ENCODE measurements at places on chromosomes 7 and 10.

DNA sequence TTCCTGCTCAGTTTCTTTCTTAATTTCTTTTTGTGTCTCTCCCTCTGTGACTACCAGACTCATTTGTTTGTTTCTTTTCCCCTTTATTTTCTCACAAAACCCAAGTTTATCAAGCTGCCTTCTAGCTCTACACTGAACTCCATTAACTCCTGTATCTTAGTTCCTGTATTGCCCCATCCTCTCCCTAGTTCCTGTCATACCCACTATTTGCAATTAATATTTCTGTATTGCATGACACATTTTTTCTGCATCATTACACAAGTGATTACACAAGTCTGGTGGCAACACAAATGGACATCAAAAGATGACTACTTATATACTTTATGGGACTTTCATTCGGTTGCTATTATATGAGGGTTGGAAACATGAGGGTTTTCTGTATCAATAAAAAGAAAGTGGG is 26.9 kb upstream of the OR9A4 start:
- no peak for DNase-seq

DNA sequence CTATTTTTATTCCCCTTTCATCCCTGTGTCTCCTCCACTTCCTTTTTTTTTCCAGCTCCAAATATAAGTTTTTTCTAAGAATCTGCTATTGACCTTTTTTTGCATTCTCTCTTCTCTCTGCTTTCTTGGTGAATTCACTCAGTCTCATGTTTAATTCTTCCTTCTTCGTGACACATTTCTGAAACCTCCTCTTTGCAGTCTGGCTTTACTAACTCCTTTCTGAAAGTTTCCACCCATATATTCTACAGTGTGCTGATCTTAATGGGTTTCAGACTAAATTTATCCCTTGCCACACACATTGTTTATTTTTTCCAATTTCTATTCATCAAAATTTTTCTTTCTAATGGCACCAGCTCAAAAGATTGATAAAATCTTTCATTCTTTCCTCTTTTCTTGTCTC is 47.8 kb upstream of the CALD1 start:
- DNase-seq: no peak

DNA sequence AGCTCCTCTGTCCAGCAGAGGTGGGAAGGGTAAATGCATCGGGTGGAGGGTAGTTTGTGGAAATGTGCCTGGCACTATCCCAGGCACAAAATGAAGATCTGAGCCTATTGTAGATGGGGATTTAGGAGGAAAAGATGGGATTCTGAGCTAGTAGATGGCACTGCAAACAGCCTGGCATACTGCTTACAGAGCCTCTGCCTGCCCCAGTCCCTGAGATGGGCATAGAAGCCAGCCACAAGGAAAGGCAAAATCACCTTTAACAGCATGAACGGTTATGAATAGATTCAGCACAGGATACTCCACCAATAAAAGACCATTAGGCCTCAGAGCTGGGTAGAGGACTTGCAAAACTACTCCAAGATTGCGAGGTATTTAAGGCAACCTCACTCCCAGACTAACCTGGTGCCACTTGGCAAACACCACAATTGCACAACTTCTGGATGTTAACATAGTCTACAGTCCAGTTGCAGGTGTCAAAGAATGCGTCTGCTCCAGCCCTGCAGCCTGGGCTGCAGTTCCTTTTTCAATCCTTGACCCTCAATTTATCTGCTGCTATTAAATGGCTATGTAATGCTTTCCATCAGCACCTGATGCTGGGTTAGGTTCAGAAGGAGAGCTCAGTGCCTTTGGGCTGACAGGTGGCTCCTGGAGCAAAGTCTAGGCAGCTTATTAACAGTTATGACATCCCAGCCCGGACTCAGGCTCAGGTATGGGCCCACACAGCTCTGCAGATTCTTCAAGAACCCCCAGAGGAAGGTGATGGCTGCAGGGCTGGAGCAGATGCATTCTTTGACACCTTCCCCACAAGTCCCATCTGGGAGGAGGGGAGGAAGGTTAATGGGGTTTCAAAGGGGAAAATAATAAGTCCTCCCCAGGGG is 34.0 kb downstream of the CDHR3 start:
- no peak for DNase-seq

DNA sequence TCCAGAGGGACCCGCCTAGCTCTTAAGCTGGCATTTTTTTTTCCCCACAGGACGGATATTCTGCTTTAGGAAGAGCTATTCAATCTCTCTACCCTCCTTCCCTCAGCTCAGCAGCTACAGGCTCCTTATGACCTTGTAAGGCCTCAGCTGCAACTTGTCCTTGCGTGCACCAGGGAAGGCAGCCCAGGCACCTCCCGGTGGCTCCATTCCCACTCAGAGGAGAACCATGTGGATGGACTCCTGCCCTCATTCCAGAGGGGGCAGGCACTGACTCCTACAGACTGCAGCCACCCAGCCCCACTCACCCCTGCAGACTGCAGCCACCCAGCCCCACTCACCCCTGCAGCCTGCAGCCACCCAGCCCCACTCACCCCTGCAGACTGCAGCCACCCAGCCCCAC is 73.7 kb downstream of the ITIH5 start:
- no peak for DNase-seq

DNA sequence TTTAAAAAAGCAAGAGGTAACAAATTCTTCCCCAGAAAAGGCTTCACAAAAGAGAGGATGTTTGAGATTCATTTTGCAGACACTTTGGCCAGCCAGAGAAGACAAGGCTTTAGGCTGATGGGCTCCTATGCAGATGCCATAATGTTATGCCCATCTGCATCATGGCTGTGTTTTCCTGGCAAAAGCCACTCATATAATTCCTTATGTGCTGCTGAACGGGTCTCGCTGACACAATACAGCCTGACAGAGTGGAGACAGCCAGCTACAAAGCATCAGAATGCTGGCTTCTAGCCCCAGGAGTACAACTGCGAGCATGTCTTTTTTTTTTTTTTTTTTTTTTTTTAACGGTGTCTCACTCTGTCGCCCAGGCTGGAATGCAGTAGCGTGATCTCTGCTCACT is 1157.4 kb upstream of the AUTS2 start:
- DNase-seq: no peak

DNA sequence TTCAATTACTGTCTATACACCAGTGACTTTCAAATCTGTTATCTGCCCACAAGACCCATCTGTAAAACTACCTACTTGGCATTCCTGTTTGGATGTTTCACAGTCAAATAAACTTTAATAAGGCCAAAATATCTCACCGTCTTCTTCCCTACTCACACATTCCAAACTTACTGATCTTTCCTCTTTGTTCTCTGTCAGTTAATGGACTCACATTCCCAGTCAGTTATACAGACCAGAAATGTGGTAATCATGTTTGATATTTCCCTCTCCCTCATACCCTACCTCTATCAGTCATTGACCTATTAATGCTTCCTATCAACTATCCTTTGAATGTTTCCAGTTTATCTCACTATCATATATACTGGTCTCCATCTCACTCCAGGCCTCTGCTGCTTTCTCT is 28.5 kb upstream of the HDAC9 start:
- no peak for DNase-seq
